ENCODE measurements at places on chromosomes 5 and 9.

DNA sequence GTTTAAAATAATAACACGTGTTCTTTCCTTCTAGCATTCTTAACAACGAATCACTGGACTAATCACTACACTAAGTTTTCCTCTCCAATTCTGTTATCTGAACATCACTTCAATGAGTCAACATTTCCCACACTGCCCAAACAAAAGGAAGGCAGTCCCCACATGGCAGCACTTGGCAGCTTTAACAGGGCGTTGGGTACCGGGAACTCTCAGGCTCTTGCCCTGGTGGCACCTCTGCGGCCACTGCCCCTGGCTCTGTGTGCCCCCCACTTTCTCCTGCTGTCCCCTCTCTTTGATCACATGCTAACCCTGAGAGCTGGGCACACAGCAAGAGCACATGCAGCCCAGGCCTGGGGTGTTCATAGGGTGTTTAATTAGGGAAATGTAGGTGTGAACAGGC, 15.7 kb downstream of the SLC6A3 start:
- DNase-seq, result no peak

- DNase-seq, result no peak
These were observed 187.4 kb upstream of the SLC24A2 start for GRCh38 chr9:19976226-19976625.

- DNase-seq, result no peak
These were observed 6.2 kb downstream of the MYORG start for GRCh38 chr9:34370335-34370969.

- no peak for DNase-seq
These were observed 268.8 kb upstream of the ANKRD55 start for GRCh38 chr5:56501781-56502557.

DNA sequence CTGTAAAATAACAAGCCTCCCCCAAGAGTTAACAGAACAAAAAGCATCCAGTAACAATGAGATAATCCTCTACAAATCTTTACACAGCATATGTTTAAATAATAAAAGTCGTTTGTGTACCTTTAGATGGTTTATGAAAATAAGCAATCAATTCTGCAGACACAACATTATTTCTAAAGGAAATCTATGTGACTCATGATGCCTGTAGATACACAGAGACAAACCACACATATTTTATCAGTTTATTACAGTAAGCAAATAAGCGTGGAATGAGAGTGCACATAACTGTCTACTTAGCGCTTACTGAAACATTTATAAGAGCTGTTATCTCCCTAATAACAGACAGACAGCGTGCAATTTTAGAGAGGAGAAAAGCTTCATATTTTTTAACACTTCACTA, 243.6 kb downstream of the AP3B1 start:
- DNase-seq, result no peak

DNA sequence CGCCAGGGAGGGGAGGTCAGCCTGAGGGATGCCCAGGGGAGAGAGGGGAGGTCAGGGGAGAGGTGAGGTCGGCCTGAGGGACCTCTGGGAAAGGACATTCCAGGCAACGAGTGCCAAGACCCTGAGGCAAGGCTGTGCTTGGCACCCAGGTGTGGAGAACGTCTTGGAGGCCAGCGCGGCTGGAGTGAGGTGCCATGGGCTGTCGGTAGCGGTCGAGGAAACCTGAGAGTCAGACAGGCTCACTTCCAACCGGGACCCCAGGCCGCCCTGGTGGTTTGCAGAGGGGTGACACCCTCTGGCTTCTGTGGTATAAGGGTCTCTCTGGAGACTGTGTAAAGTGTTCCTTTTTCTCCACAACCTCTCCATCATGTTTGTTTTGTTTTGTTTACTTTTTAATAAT, 82.9 kb downstream of the CACNA1B start:
- no peak for DNase-seq

DNA sequence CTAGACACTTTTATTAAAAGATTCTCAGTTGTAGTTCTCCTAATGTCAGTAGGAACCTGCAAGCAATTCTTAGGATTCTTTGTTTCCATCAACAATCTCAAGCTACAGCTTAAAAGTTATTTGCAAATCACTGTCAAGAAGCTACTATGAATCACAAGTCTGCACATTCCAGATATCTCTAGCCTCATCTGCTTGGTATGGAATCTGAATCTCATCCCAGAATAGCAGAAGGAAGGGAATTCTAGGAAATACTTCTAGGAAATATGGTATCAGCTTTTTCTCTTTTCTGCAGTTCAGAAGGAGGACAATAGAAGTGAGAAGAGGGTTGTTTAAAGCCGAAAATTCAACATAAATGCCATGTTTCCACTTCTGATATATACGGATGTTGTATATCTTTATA, 792.2 kb upstream of the CDH9 start:
- no peak for DNase-seq

DNA sequence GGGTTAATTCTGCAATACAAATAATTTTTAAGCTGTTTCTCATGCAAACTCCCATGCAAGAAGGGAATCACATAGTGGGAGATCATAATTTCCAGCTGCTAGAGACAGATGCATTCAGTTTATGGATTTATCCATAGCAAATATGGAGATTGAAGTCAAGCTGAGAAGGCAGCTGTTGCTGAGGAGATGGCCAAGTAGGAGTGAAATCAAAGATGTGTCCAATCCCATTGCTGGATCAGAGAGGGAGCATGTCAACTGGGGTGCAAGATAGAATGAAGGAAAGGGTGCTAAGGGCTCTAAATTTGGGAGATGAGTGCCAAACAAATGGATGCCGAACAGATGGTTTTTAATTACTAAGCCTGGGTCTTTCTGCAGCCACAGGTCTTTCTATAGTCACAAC, 504.5 kb downstream of the NFIB start:
- DNase-seq, result no peak

GRCh38 chr9:114928671-114929070, 1.7 kb downstream of the TNFSF8 start:
- no peak for DNase-seq

GRCh38 chr5:153508700-153509099, 18.2 kb downstream of the GRIA1 start:
- no peak for DNase-seq

DNA sequence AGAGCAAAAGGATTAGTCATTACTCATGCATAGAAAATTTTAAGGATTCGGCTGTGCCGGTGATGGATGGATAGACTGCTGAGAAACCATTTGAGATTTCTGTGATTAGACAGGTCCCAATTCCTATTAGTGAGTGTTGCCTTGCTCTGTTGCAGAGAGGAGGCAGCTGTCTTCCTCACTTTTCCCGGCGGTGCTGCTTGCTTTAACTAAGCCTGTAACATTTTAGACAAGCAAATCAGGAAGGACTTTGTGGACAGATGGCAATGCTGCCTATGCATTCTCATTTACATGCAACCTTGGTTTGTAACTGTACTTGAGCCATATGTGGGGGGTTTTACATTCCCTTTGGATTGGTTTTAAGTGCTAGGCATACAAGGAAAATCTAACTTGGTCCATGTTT, 1176.3 kb downstream of the CDH18 start:
- DNase-seq, result no peak

DNA sequence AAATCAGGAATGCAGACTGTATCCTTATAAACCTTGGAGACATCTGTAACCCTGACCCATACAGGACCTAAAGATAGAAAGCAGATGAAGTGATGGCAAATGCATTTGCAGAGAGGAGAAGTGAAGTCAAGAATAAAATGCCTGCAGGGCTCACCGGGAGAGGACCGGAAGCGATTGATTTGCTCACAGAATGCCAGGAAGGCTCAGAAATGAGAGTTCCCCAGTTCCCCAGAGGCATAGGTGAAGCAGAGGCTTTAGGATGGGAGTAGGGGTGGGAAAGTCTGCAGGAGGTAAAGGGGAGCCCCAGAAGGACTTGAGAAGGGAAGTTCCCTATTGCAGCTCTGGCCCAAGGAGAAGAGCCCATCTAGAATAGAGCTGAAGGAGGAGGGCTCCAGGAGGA, 63.9 kb upstream of the TNFAIP8 start:
- DNase-seq, result no peak

GRCh38 chr5:147044572-147045273, 166.2 kb upstream of the PPP2R2B start:
- DNase-seq, result no peak

GRCh38 chr5:153158608-153159007, 331.9 kb upstream of the GRIA1 start:
- no peak for DNase-seq

DNA sequence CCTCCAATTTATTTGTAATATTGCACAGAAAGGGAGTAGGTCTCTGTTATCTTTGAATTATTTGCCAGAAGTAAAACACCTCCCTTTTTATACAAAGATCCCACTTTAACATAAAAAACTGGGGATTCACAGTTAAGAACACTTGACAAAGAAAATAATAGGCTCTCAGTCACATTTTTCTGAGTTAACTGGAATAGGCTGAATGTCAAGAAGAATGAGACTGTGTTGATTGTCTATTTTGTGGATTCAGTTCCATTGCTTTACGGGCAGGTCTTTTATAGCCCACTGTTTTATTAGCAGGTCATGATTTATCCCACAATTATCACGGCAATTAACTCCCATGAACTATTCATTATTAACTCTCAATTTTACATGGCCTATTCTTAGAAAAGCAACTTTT, 427.4 kb downstream of the CTNND2 start:
- no peak for DNase-seq

GRCh38 chr9:97487107-97487506, 14.4 kb upstream of the TMOD1 start:
- DNase-seq, result no peak

- DNase-seq, result peak; percentile 70
These were observed 258.1 kb upstream of the NFIL3 start for GRCh38 chr9:91681461-91682305.

GRCh38 chr9:126612326-126612812, 1.4 kb upstream of the LMX1B start:
- no peak for DNase-seq

DNA sequence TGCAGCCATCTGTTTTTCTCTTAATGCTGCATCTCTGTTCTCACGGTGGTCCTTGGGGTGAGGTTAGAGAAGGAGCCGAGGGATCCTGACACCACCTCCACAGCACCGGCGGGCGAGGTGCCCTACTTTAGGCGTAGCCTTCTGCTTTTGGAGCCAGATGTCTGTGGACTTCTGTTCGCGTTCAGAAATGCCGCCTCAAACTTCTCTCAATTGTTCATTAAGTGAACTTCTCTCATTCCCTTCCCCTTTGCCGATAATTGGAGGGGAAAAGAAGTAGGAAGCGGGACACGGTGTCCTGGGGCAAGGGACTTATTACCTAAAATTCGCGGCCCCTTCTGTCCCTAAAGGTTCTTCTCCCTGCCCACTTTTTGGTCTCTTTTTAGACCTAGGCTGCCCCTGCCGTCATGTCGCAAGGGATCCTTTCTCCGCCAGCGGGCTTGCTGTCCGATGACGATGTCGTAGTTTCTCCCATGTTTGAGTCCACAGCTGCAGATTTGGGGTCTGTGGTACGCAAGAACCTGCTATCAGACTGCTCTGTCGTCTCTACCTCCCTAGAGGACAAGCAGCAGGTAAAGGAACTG, 455 bp downstream of the KIF20A start:
- DNase-seq, result no peak

DNA sequence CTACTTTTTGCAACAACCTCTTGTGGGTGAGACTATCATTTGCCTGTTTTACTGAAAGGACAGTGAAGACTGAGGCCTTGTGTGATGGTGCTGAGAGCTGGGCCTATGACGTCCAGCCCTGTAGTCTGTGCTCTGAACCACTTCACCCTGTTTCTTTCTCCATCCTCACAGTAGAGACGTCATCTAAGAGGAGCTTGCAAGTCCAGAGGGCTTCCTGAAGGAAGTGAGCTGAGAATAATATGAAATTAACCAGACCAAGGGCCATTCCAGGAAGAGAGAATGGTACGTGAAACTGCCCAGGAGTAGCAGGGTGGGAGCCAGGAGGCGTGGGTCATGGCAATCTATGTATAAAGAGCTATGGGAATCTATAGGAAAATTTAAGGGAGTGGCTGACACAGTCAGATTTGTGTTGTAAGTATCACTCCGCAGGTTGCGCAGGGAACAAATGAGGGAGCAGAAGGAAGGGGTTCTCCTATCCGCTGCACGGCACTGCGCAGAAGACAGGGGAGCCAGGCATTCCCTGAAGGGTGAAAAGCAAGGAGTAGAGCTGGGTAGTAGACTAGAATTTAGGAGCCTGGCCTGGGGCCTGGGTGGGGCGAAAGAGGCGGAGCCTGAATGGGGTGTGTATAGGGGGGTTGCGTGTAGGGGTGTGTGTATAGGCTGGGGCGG, 596 bp upstream of the FGFR4 start:
- DNase-seq, result no peak

DNA sequence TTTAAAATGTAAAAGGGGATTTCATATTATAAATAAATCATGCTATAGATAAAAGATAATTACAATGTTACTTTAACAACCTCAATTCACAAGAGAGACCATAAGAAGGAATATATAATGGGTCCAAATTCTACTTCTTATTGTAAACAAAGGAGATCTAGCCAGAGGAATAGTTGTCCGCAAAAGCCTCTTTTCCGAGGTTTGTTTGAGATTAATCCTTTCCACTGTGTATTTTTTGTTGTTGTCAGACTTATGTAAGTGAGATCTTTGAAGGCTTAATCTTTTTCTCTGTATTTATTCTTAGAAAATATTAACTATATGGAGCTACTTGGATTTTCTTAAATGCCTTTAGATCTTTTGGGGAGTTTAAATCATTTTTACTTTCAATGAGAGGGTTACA, 1299.3 kb upstream of the WWC1 start:
- DNase-seq, result no peak

- DNase-seq, result no peak
These were observed 84.2 kb downstream of the GPBP1 start for GRCh38 chr5:57258052-57258451.

DNA sequence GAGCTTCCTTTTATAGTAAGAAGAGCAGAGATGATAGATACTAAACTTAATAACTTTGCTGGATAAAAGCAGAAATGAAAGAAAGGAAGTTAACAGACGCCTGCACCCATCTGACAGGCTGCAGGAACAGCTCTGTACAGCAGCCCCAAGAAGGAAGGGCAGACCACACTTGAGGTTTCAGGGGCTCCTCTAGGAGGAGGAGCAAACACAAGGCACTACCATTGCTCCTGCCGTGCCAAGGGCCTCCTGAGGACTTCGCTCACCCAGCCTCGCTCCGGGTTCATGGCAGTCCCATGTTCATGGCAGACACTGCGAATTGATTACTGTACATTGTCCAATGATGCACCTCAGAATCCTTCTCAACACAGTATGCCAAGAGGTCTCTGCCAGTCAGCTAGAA, 85.1 kb downstream of the AMBP start:
- DNase-seq, result no peak

DNA sequence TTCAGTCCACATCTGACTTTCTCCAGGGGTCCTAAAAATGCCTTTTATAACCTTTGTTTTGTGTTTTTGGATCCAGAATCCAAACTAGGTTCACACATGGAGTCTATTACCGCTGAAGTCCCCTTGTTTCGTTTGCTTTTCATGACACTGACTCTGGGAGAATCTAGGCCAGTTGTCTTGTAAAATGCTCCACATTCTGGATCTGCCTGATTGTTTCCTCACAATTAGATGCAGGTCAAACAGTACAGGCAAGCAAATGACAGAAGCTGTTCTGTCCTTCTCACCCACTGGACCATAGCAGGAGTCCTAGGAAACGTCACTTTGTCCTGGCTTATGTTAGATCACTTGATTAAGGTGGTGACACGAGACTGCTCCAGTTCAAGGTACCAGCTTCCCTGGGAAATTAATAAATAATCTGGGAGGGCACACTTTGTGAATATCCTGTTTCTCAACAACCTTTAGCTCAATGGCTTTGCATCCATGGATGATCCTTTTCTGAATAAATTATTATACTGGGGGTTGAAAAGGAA, 34.1 kb downstream of the FABP6 start:
- DNase-seq, result no peak

GRCh38 chr9:99078717-99079116, 26.2 kb upstream of the TGFBR1 start:
- no peak for DNase-seq

GRCh38 chr9:132732326-132733259, 62.3 kb downstream of the GTF3C4 start:
- DNase-seq, result no peak
